ENCODE measurements at places on chromosomes 7 and 10.
A peak's percentile ranks its signal among the peaks of the same experiment; 100 is the strongest.

GRCh38 chr10:32175629-32176028 lies 119.4 kb upstream of the KIF5B start:
- no peak for DNase-seq

- DNase-seq: no peak
These were observed 9.3 kb downstream of the CHST12 start for GRCh38 chr7:2412587-2413201.

DNA sequence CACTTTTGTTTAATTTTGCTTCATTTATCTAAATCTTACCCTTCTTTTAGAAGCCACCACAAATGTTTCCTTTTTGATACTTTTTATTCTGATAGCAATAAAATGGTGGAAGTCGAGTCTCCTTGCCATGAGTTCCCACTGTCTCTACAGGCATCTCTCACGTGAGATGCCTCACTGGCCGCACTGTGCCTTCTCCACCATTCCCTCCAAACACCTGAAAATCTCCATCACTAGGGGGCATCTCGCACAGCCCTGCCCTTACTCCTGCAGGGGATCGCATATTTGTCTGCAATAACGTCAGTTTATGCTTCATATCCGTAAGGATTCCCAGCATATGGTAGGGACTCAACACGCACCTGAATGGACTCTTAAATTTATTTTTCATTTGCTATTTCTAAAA lies 56.3 kb upstream of the NCAPG2 start:
- DNase-seq: no peak

DNA sequence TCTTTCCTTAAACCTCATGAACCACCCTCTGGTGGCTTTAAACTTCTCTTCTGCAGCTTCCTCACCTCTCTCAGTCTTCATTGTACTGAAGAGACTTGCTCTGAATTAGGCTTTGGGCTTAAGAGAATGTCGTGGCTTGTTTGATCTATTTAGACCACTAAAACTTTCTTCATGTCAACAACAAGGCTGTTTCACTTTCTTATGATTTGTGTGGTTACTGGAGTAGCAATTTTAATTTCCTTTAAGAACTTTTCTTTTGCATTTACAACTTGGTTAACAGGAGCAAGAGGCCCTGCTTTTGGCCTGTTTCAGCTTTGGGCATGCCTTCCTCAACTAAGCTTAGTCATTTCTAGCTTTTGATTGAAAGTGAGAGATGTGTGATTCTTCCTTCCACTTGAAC lies 38.1 kb upstream of the CDHR3 start:
- peak; percentile 14 for DNase-seq

DNA sequence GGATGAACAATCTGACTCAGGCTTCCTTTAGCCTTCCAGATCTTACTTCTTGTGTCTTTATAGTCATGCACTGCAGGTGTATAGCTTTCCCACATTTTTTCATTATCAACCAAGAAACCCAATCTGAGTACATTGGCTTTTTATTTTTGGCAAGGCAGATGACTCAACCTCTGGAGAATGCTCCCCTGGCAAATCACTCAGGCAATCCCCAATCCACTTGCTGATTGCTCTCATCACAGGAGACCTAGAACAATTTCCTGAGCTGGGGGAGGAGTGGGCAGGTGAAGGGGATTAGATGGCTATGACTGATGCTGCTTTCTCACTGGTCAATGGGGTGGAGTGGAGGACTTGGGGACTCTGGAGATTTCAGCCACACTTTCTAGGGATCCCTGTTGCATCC lies 134.4 kb downstream of the SLC16A9 start:
- DNase-seq: no peak

GRCh38 chr7:119413314-119413805 lies 859.6 kb upstream of the KCND2 start:
- no peak for DNase-seq

DNA sequence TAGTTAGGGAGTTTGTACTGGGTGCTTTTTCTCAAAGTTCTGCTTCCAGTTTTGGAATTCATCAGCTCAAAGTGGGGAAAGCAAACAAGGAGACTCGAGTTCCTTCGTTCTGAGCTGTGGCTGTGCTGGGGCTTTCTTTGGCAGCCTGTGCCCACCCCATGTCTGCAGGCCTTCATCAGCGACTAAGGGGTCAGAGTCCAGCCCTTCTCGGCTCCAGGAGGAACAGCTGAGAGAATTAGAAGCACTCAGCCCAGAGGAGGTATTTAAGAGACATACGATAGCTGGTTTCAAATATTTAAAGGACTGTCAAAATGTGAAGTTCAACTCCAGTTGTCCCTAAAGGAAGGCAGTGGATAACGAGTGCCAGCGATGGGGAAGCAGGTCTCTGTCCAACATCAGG lies 41.3 kb downstream of the SH3PXD2A start:
- no peak for DNase-seq

DNA sequence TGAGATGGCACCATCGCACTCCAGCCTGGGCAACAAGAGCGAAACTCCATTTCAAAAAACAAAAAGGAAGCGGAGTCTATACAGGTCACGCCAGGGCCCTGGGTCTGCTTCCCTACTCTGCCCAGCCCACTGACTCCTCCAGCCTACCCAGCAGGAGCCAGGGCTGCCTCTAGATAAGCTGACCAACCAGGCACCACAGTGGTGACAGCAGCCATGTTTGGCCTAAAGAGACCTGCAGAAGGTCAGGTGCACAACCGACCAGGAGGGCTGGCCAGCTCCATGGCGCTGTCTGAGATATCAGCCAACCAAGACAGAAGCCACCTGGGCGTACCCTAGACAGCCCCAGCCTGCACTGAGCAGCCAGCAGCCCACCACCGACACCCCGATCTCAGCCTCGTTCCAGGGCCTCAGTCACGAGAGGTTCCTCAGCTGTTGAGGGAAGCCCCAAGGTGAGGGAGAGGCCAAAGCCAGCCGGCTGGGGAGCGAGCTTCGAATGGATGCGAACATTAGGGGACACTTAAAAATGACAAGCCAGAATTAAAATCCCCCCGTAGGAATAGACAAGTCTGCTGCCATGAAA lies 24.4 kb upstream of the PWWP2B start:
- no peak for DNase-seq

GRCh38 chr7:158828133-158829020 lies 932 bp downstream of the ESYT2 start:
- DNase-seq: no peak

DNA sequence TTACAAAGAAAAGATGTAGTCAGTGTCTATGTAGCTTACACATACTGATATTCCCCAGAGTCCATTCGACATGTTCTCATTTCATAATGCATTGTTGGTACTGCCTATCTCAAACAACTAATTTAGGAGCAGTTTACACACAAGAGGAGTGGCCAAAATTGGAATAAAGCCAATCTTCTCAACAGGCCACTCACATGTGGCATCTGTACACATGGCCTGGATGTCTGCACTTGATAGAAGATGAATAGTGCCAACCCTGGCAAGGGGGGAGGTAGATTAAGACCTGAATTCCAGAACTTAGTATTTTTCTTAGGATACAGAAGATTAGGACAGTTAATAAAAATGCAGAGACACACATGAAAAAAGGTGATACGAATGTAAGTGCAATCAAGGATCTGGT lies 125.3 kb upstream of the STARD3NL start:
- no peak for DNase-seq

DNA sequence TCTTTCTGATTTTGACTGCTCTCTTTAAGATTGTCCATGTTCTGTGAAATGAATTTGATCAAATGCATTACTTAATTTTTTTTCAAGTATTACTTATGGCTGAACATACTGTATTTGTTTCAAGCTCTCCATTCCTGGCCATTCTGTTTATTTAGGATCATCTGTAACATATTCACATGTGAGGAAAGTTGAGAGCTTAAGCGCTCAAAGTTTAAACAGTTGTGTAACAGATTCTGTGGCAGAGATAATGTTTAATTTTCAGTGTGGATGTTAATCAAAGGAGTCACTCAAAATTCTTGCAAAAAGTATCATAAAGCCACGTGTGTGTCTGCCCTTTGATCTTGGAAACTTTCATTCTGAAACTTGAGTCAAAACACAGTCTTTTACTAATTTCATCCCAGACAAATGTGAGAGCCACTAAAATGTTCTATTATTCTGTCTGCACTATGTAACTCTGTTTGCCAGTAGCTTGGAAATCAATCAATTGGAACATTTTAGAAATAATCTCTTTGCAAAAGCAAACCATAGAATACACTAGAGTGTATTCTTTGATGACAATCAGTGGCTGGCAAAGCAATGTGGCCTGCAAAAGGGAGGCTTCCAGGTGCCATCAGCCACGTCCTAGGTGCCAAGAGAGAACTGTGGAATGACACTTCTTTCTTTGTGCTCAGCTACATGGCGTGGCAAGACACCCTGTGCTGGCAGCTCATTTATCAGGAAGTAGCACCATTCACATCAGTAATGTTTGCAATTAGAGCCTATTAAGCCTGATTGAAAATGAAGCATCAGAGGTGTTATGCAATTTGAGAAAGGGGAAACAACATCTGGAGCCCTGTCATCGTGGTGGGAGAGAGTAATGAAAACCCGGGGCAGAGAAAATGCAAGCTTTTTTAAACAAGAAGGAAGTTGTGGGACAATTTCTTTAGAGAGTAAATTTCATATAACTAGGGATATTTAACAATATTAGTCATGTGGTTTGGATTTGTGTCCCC lies 40.9 kb downstream of the ARL5B start:
- DNase-seq: no peak

DNA sequence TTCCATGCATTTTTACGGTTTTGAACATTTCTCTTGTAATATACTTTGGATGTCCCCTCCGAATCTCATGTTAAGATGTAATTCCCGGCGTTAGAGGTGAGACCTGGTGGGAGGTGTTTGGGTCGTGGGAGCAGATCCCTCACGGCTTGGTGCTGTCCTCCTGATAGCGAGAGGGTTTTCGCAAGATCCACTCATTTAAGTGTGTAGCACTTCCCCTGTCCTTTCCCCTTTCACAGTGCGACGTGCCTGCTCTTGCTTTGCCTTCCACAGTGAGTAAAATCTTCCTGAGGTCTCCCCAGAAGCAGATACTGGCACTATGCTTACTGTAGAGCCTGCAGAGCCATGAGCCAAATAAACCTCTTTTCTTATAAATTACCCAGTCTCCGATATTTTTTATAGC lies 6.6 kb downstream of the GPR141 start:
- DNase-seq: no peak

GRCh38 chr7:121278120-121279021 lies 50.4 kb upstream of the WNT16 start:
- DNase-seq: no peak

DNA sequence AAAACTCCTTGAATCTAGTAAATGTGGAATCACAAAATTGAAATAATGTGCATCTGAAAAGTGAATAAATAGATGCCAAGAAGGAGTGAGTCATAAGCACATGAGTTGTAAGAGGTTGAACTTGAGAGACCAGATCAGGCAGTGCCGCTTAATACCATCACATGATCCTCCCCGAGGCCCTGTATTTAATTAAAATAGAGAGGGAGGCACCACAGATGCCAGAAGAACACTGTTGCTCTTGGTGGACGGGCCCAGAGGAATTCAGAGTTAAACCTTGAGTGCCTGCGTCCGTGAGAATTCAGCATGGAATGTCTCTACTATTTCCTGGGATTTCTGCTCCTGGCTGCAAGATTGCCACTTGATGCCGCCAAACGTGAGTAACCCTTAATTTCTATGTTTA lies at the start of gene GPNMB:
GPNMB (plus strand) TSS at position 221 of the 400 bp plus-strand sequence; CDS start at position 304, 83 bp downstream.
- no peak for DNase-seq

- no peak for DNase-seq
These were observed 16.9 kb upstream of the TSPAN14 start for GRCh38 chr10:80437227-80437626.

GRCh38 chr7:54072710-54073109 lies 469.5 kb upstream of the VSTM2A start:
- DNase-seq: no peak

DNA sequence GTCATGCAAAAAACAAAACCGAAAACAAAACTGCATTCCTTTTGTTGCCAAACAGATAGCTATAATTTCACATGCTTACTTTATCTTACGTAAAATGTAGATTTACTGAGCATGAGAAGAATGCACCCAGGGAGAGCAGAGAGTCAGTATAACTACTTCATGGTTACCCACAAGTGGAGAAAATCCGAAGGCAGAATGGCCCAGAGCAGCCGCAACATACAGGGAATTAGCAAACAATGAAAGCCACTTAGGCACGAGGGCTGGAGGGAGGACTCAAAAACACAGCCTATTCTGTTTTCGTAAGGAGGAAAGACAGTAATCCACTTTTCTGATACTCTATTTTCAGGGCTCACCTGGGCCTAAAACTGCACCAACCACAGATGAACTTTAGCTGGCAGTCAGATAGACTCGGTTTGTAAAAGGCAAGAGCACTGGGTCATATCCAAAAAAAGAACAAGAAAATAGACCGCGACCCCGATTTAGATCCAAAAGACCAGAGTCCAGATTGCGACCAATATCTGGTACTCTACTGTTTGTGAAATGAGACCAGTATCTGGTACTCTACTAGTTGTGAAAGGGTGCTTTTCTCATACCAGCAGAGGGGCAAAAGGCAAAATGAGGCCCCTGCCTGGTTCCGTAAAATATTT lies 1.3 kb downstream of the ITPRIP start:
- DNase-seq: no peak

DNA sequence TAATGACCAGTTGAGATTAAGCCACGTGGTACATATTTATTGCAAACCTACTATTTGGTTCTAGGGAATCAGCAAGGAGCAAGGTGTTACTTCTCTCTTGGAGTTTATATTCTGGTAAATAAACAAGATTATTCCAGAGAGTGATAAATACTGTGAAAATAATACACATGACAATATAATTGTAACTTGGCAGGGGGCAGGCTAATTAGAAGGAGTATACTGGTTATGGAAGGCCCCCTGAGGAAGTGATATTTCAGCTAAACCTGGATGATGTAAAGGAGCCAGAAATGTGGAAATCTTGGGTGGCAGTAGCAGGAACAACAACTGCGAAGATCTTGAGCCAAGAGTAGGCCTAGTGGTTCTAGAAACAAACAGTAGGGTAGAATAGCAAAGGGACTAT lies 111.8 kb downstream of the SDK1 start:
- no peak for DNase-seq

DNA sequence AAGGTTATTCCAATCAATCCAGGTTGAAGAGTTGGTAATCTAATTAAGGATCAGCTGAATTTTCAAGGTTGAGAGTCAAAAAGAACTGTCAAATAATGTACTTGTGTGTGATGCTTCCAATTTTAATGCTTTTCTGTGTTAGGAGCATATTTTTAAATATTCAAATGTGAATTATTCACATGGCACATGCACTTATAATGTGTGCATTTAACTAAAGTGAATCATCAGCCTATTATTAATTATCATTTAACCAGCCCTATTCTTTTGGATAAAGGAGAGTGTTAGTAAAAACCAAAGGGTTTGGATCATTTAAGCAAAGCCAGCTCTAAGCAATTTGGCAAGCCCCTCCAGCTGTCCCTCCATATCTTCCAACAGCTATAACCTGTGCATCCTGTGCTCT lies 11.2 kb downstream of the LGI1 start:
- no peak for DNase-seq

DNA sequence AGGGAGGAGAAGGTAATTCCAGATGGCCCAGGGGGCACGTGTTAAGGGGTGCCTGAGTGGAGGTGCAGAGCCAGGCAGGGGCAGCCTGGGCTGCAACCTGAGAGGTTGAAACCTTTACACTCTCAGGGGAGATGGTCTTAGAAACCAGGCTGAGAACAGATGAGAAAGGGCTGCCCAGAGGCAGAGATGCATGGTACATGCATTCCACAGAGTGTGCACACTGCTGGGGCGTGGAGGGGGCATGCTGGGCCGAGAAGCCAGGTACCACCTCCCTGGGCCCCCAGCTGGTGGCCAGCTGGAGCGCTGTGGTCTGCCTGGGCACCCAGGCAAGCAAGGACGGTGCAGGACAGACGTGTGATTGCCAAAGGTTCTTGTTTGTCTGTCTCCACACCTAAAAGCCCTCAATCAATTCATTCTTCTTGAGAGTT lies 14.1 kb upstream of the CSGALNACT2 start:
- DNase-seq: no peak

- DNase-seq: no peak
These were observed 81.9 kb downstream of the RGS10 start for GRCh38 chr10:119460369-119461195.

Data from stimulated activated CD8-positive, alpha-beta memory T cell treated with anti-CD3 and anti-CD28 coated beads, Interleukin-7, amount 100 ng/mL, for 48 hours (primary cell).